ENCODE measurements at places on chromosomes 6 and 20.

DNA sequence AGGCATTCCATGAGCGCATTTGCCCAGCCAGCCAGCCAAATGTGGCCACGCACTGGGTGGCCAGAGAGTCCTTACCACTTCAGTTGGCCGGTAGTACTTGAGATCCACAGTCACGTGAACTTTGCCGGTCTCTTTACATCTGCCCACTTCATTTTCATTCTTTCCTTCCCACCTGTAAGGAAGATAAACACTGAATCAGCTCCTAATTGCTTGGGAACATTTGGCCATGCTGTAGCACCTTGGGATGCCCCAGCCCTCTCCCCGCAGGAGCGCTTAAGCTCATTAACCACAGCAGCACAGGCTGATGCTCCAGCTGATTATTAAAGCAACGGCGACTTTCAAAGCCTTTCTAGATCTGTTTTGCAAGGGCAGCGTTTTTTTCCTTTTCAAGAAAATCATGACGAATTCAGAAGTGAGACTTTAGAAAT is 116.6 kb downstream of the FOXC1 start:
- no peak for DNase-seq

- no peak for DNase-seq
Measured at GRCh38 chr20:36579996-36580545, 6.7 kb downstream of the TGIF2 start.

DNA sequence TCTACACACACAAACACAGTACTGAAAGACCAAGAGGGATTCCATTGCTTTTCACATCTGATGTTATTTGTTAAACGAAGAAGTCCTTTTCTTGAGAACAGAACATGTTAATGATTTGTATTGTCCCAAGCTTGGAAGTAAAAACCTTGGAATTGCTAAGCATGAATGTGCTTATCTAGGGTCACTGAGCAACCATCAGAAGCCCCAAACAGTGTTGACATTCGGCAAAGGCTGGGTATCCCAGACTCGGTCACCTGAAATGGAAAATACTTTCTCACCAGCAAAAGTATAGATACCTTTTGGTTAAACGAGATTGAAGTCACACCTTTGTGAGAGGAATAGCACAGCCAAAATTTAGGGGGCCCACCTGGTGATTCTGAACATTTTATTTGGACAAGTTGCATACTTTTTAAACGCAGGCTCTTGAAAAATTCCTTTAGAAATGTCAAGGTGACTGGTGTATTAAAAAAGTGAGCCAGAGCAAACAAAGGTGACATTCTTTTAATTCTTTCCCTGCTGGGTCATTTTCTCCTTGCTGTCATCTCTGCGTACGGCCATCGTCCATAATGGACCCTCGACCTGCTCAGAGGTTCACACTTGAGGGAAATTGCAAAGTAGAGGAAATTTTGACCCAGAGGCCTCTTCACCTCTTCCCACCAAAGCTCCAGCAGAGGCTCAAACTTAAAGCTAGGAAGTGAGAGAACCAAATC is 95.8 kb upstream of the FOXA2 start:
- DNase-seq, result no peak

DNA sequence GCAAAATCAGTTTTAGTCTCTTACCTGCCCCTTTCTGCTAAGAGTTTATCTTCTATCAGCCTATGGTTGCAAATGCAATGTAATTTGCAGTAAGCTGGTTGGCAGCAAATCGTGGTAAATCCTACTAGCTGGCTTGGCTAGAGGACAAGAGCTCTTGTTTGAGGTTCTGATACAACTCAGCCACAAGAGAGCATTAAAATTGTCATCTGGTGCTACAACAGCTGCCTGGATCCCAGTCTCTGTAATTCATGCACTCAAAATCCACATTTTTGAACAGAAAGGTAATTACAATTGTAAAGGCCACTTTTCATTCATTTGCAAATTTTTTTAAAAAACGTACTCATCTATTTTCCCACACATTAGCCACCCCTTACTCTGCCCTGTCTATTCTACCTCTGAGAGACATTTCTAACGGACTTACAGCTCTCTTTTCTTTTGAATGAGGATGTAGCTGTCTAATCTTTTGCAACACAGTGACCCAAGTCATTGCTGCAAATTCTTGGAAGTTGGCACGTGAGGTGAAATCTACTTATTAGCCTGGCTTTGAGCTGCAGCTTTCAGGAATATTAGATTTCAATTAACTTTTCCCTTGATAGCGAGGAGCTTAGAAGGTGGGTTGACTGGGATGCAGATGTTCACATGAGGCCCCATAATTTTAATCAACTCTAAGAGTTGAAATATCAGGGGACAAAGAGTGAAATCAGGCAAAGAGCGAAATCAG is 54.0 kb upstream of the FAM184A start:
- no peak for DNase-seq

- DNase-seq, result no peak
Measured at GRCh38 chr6:52653151-52653550, 17.8 kb upstream of the TMEM14A start.

- DNase-seq, result no peak
Measured at GRCh38 chr20:1310506-1311190, 18.3 kb downstream of the SDCBP2 start.

DNA sequence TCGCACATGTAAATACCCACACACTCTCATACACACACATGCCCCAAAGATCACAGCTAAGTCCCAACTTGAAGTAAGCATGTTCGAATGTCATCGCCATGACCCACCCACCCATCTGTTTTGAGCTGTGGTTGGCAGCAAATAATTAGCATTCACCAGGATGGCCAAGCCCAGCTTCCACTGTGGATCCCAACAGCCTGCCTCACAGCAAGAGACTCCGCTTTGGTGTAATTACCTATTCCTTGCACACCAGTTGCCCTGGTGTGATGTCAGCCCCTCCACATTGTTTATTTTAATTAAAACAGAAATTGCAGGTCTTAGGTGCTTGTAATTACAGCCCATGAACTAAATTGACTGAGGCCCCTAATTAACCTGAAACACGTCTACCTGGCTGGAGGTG is 81.1 kb downstream of the MAFB start:
- DNase-seq, result no peak

DNA sequence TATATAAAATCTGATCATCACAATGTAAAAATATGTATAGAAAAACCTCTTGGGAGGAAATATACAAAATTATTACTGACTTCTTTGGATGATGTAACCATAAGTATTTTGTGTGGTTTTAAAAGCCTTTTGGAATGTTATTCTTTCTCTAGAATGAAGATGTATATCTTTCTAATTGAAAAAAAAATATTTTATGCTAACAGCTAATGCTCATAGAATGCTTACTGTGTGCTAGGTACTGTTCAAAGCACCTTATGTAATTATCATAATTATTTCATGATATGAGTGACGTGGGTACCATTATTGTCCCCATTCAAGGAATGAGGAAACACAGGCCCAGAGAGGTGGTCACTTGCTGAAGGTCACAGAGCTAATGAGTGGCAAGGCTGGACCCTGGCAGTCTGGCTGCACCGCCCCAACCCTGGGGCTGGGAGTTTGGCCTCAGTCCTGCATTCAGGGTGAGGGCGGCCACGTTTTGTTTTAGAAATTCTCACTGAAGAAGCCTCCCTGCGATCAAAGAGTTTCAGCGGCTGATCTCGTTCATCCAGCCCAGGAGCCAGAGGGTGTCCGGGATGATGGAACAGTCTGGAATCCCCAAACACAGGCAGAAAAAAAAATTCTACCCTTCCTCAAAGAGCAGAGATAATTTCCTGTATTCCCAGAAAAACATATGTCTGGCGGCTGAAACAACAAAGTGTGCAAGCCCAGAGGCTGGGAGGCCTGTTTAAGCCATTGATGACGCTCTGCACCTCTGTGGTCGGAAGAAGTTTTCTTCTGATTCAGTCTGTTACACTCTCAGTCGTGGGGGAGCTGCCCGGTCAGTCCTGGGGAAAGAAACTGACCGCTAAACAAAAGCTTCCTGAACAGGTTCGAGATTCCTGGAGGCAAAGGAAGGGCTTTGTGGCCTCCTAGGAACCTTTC is 37.3 kb downstream of the TFEB start:
- no peak for DNase-seq

DNA sequence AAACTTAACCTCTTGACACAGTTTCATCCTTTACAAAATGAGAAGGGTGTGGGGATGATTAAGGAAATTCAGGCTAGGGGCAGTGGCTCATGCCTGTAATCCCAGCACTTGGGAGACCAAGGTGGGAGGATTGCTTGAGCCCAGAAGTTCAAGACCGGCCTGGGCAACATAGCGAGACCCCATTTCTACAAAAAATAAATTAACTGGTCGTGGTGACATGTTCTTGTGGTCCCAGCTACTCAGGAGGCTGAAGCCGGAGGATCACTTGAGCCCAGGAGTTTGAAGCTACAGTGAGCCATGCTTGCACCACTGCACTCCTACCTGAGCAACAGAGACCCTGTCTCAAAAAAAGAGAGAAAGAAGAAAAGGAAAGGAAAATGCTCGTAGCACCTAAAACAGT is 9.0 kb downstream of the ZSWIM3 start:
- DNase-seq, result no peak

- no peak for DNase-seq
Measured at GRCh38 chr20:21609221-21609620, 95.4 kb upstream of the NKX2-2 start.

GRCh38 chr6:12418946-12419345 is 128.8 kb downstream of the EDN1 start:
- no peak for DNase-seq

DNA sequence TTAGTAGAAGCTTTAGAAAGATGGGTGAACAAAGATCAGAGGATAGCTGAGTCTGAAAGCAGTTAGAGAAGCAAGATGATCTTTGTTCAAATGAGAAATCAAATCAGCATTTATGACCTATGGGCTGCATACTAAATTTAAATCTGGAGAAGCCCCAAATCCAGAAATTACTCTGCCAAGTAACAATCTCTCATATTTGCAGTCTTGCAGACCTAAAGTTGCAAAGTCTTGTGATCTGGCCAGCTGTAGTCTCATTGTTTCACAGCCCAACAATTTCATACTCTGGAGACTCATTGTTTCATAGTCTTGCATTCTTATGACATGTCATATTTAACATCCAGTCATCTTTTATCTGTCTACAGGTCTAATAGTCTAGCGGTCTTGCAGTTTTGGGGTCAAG is 364.9 kb upstream of the RSPO3 start:
- DNase-seq, result no peak

- DNase-seq, result no peak
Measured at GRCh38 chr6:119037941-119038623, 40.4 kb downstream of the FAM184A start.

GRCh38 chr6:151252634-151253033 is 12.9 kb downstream of the AKAP12 start:
- DNase-seq, result no peak

DNA sequence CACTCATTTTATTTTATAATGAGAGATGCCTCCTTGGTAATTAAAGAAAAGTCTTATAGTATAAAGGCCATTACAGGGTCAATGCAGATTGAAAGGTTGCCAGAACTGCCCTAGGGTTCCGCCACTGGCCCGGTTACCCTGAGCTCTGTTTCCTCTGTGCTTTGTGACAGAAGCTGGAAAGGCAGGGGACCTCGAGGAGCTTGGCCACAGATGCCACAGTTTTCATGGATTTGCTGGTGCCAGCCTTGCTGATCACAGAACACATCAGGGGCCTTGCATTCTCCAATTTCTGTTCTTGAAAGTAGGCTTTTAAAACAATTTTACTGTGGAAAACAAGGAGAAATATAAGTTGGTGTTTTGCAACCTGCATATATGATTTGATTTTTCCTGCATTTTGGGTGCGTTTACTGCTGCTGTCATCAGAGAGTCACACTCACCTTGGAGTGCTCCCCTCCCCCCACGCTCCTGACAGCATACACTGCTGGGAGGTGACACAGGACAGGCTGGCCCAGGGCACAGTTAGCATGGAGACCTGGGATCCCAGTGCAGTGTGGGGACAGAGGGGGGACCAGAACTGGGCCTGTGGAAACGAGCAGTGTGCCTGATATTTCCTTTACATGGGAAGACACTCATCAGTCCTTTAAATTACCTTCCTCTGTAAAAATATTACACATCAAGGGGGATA is 142.8 kb downstream of the CFAP61 start:
- DNase-seq, result no peak

DNA sequence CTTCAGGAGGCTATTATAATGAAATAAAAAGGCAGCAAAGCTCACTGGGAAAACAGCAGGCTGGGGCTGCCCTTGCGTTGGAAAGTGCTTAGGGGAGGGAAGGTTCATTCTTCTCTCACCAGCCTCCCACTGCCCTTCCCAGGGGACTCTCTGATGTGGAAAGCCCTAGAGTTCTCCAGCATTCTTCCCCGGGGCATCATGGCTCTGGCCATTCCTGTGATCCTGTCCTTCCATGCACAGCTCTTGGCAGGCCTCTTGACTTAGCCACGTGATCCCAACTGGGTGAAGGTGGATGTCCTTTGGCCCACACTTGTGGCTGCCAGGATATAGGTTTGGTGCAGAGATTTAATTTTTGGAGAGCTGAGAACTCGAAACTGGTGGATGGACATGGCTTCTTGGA is 58.0 kb upstream of the ZNF831 start:
- no peak for DNase-seq

- DNase-seq, result no peak
Measured at GRCh38 chr6:91812596-91813274, 1225.9 kb upstream of the MAP3K7 start.

DNA sequence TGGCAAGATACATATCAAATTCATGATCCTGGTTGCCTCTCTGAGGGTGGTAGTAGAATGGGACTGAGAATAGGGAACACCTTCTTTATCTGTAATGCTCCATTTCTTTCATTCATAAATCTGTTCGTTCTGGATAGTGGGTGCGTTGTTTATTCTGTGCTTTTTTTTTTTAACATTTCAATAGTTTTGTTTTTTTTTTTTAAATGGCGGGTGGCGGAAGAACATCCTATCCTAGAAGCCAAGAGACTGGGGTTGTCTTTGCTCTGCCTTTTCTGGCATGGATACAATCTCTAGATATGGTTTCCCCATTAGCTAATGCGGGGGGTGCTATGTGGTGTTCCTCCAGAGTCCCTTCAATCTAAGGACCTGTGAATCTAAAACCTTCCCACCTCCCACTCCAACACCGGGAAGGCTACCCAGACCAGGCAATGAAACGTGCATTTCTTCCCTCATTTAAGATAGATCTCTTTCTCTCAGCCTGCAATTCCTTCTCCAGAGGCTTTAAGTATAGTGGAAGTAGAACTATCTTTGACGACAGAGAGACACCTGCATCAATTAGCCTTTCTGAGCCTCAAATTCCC is 883 bp upstream of the CCDC28A start:
- DNase-seq, result no peak

- no peak for DNase-seq
Measured at GRCh38 chr6:6556161-6556737, 32.3 kb upstream of the LY86 start.

DNA sequence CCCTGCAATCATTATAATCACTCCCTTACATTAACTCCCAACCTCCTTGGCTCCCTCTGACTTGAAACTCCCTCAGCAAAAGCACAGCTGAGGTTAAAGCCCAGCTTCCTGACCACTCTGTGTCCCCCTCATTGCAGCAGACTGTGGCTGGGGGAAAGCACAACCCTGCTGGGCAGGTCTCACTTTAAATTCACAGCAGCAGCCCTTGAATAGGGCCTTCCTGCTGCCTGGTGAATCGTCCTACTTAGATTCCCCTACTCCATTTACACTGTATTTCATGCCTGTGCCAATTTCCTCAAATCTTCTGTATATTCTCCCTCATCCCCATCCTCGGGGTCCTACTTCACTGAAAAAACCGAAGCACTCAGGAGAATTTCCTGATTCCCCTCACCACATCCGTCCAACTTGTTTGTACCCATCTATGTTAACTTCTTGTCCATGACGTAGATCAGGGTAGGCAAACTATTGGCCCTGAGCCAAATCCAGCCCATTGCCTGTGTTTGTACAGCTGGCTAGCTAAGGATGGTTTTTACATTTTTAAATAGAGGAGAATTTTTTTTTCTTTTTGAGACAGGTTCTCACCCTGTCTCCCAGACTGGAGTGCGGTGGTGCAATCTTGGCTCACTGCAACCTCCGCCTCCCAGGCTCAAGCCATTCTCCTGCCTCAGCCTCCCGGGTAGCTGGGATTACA is 31.5 kb upstream of the GCM1 start:
- DNase-seq, result no peak
